ENCODE measurements at places on chromosomes 4 and X. TPM values are rescaled to one million over a fixed set of nuclear protein-coding genes. Genes with fewer than 3 reads are reported as not detected.

- peak; percentile 47 for DNase-seq
These were observed 155.8 kb downstream of the ANTXR2 start for GRCh38 chr4:79917246-79917645.

DNA sequence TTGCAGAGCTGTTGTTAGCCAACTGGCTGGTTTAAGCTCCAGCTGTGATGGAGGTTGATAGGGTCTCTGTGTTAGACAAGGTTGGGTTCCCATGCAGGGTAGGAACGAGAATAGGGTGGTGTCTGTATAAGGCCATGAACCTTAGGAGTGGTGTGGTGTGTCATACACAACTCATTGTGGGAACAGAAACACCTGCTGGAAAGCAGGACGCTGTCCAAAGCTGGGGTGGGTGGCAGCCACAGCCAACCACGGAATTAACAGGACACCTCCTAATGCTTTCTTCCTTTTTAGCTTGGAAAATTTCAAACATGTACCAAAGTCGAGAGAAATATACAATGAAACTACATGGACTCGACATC, 94.4 kb downstream of the ARHGAP10 start:
- DNase-seq: no peak

- peak; percentile 63 for DNase-seq
These were observed 406.5 kb downstream of the IQCM start for GRCh38 chr4:149409146-149409545.

DNA sequence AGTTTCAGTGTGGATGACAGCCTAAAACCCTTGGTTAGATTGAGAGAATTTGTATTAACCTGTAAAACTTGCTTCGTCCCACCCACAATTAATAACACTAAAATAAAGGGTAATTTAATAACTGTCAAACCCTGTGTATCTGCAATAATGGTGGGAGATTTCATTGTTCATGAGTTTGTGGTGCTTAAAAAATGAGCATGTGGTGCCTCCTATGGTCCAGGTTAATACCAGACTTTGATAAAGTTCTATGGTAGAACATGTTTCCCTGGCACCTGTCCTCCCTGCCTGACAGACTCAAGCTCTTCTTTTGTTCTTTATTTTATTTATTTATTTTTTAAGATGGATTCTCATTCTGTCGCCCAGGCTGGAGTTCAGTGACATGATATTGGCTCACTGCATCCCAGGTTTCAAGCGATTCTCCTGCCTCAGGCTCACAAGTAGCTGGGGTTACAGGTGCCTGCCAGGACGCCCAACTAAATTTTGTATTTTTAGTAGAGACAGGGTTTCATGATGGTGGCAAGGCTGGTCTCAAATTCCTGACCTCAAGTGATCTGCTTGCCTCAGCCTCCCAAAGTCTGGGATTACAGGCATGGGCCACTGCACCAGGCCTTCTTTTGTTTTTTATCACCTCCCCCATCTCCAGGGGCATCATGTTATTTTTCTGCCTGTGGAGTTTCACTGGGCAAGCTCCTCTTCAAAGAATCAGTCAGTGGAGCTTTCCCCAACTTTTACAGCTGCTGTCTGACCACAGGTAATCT, 289.2 kb downstream of the NR3C2 start:
- DNase-seq: no peak

DNA sequence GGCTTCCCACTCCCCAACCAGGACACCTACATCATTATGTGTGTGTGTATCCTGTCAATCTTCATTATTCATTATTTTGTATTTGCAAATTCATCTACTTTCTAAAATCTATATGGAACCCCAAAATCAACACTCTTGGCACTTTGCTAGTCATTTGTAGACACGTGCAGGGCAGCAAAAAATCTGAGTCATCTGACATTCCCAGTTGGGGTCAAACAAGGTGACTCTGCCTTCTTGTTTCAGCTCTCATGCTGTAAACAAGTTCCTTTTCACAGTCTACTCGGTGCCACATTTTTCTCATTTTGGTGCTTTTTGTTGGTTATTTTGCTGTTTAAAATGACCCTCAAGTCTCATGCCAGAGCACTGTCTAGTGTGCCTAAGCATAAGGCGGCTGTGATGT, 5.9 kb downstream of the MRFAP1L1 start:
- no peak for DNase-seq

DNA sequence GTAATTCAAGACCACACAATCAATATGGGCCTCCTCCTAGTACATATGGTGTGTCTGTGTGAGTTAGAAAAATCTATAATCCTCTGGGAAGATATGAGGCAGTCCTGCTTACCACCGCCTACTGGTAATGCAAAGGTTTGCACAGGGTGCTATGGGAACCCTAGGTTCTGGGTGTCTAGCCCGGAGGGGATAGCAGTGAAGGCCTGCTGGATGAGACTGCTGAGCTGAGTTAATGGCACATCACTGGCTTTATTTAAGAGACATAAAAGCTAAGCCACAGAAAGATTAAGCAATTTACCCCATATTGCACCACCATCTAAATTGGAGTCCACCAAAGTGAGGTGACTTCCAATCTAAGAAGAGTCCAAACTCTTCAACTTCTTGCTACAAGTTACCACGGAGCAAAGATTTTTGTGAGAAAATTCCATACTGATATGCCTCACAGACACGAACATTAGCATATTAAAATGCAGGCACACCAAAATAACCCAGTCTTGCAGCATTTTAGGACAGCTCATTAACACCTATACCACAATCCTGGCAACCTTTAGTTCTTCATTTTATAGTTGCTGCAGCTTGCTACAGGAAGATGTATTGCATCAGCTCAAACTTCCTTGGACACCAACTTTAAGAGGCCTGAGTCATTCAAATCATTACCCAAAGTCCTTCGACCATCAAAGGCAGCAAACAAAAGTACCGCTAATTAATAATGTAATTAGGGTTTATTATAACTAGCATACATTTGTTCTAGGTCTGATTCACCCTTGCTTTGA, 13.7 kb downstream of the DGKK start:
- DNase-seq: no peak

GRCh38 chrX:69317721-69318120, 152.5 kb upstream of the PJA1 start:
- no peak for DNase-seq

DNA sequence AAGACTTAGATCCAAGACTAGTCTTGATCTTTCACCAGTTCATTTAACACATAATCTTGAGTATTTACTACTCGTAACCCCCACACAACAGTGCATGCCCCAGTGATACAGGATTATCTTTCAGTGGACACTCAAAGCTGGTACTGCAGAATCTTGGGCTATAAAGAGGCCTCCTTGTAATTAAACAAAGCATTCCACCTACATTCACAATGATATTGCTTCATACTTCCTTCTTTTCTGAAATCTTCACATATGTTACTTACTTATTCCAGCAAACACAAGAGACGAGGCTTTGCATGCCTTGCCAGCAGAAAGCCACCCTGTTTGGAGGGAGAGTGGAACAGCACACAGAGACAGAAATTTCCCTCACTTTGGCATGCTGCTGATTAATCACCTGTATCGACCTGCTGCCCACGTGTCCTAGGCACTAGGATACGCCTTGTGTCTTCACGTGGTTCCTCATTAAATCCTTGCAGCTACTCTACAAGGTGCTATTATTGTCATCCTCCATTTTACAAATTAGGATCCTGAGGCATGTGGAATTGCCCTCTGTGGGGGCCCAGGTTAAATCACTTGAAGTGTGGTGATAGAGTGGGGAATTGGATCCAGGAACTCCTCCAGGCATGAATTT, 77.3 kb downstream of the FAM184B start:
- DNase-seq: no peak

MAP7D2 gene
- 0.23 TPM for total RNA-seq

CD38 gene
- 9.3 TPM for total RNA-seq

SSX4 gene
- total RNA-seq: not detected

STK26 gene
- 10.5 TPM for total RNA-seq

PNMA6A gene
- total RNA-seq: 2.3 TPM

F11 gene
- 0.26 TPM for total RNA-seq
